ENCODE measurements at places on chromosomes 7 and 10.

- DNase-seq: no peak
Observed at GRCh38 chr10:110437351-110437605, 60.4 kb upstream of the DUSP5 start.

- DNase-seq: no peak
Observed at GRCh38 chr7:82021036-82021435, 251.2 kb upstream of the HGF start.

DNA sequence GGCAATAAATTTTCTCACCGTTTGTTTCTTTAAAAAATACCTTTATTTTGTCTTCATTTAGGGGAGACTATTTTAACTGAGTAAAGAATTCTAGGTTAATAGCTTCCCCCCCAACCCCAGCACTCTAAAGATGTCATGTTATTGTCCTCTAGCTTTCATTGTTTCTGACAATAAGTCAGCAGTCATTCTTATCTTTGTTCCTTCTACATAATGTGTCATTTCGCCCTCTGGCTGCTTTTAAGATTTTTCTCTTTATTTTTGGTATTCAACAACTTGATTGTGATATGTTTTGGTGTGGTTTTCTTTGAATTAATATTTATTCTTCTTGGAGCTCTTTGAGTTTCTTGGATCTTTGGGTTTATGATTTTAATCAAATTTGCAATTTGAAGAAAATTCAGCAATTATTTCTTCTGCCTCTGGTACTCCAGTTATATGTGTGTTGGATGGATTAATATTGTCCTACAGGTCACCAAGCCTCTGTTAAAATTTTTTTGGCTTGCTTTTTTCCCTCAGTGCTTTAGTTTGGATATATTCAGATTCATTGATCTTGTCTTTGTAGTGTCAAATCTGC is 64.6 kb upstream of the ELN start:
- no peak for DNase-seq

DNA sequence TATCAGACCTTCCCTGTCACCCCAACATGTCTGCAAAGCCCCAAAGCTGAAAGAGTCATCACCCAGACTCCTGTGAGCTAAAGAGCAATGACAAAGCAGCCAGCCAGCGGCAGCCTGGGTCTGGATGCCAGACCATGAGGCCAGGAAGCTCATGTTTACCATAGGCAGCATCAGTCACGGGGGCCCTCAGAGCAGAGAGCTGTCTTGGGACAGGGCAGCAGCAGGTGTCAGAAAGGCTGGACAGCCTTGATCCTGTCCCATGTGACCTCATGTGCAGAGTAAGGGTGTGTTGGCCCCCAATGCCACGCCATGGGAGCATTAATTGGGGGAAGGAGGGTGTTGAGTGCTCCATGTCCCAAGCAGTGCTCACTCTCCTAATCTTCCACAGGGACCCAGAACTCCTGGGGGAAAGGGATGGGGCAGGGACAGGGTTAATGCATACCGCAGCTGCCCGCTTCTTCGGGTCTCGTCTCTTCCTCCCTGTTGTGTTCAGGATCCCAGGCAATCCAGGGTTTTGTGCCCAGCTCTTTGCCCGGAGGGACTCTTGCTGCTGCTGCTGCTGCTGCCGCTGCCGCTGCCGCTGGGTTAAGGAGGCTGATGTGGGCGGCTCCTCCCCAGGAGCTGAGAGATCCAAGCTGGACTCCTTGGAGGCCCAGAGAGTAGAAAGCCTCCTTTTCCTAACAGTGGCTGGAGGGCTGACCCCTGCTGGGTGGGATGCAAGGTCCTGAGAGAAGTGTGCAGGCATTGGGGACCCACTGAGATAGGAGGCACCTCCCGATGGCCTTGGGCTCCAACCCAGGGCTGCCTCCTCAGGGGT is 7.1 kb downstream of the CCDC201 start:
- DNase-seq: no peak

DNA sequence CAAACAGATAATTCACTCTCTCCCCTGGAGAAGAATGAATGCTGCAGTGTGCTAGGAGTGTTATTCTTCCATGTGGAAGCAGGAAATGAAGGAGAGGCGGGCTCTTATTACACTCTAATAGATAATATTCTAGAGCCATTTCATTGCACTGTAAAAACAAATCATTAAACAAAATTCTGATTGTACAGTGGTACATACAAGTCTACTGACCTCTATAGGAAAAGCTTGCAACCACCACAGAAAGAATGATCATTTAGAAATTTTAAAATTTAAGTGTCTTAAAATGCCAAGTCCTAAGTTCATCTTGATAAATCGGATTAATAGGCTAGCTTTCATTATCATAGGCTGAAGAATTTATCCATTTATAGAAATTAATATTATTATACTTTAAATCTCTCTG is 960.3 kb upstream of the LRRN3 start:
- DNase-seq: no peak

DNA sequence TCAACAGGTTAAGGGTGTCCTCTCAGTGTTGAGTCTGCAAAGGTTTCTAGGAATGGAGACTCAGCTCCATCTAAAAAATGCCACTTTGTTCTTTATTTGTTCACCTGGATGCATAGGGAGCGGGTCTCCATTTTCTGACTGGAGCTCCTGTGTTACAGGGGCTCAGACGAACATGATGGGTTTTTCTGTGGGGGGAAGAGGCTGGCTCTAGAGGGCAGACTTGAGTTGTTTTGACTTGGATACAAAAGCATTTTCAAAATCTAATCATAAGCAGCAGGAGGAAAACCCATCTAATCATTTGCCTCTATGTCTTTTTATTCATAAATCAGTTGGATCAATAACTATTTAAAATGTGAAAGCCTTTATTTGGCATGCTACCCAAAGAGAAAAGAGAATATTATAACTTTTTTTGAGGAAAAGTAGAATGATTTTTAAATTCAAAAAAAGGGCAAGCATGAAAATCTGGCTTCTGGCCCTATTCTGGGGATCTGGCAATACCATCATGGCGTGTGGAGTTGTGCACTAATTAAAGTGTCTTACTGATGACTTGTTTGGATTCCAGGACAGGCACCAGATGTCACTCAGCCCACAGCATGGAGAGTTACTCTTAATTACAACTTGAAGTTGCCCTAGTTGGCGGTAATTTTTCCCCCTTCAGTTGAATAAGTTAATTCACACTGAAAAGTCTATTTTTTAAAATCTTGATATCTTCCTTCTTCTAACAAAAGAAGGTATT is 594.9 kb downstream of the REEP3 start:
- no peak for DNase-seq

- no peak for DNase-seq
Observed at GRCh38 chr7:116443646-116444045, 55.9 kb upstream of the CAV2 start.

Measured in RCC 7860 (cell line).